ENCODE measurements at places on chromosomes 6 and 20. TPM values are rescaled to one million over a fixed set of nuclear protein-coding genes. Genes with fewer than 3 reads are reported as not detected.

HLA-DOA gene
- total RNA-seq = 7.5 TPM

PARD6B gene
- 6.1 TPM for total RNA-seq

CTNNBL1 gene
- 66.7 TPM for total RNA-seq

NCR2 gene
- 1.00 TPM for total RNA-seq

KIAA1755 gene
- total RNA-seq = not detected

SIRPA gene
- total RNA-seq = 1.5 TPM

DNA sequence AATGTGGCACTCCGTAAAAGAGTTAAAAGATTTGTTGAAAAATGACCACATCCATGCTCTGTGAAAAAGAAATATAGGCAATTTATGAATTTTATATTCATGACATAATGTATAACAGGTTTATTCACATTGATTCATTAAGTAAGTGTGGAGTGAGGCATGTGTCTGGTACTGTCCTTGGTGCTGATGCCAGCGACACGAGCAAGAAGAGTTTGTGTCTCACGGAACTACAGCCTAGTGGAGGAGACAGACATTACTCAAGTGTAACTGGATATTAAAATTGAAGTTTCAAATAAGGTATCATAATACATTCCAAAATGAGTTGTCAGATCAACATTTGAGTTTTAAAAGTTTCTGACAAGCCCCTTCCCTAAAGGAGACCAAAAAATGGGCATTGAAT is 158.2 kb upstream of the PRND start:
- no peaks in the 10 kb centered on the region for H3K36me3 ChIP-seq
- H3K4me1 ChIP-seq = no peaks in the 10 kb centered on the region
- no peak overlapping the region for H3K27ac ChIP-seq
- DNase-seq = no peak
- H3K27me3 ChIP-seq = peaks cover 14% of the 10 kb centered on the region

- DNase-seq = no peak
- H3K27me3 ChIP-seq = peaks cover 61% of the 10 kb centered on the region
- peaks cover 39% of the 10 kb centered on the region for H3K4me1 ChIP-seq
- H3K27ac ChIP-seq = no peak overlapping the region
- H3K36me3 ChIP-seq = no peaks in the 10 kb centered on the region
Measured at GRCh38 chr6:41442800-41443501, 103.2 kb upstream of the FOXP4 start.

- H3K4me1 ChIP-seq = peaks cover 6% of the 10 kb centered on the region
- no peak for DNase-seq
- peak overlapping the region; percentile 21 for H3K27ac ChIP-seq
- no peaks in the 10 kb centered on the region for H3K27me3 ChIP-seq
Measured at GRCh38 chr6:37454420-37455140, 21.6 kb downstream of the CMTR1 start.

GRCh38 chr6:158667360-158667981 is 17.6 kb downstream of the SYTL3 start:
- peaks cover 43% of the 10 kb centered on the region for H3K36me3 ChIP-seq
- H3K4me3 ChIP-seq = no peak overlapping the region
- no peak overlapping the region for H3K27ac ChIP-seq
- no peaks in the 10 kb centered on the region for H3K27me3 ChIP-seq
- H3K4me1 ChIP-seq = peaks cover 21% of the 10 kb centered on the region
- no peak for DNase-seq

- peaks cover 16% of the 10 kb centered on the region for H3K36me3 ChIP-seq
- H3K4me1 ChIP-seq = no peaks in the 10 kb centered on the region
- no peak for DNase-seq
- no peak overlapping the region for H3K27ac ChIP-seq
- no peaks in the 10 kb centered on the region for H3K27me3 ChIP-seq
- H3K4me3 ChIP-seq = no peak overlapping the region
Measured at GRCh38 chr6:80183019-80183795, 76.7 kb downstream of the BCKDHB start.

- H3K4me1 ChIP-seq = peaks cover 8% of the 10 kb centered on the region
- no peak overlapping the region for H3K4me3 ChIP-seq
- H3K36me3 ChIP-seq = peaks cover 34% of the 10 kb centered on the region
- DNase-seq = no peak
Measured at GRCh38 chr6:87669051-87669450, 33.0 kb downstream of the AKIRIN2 start.

DNA sequence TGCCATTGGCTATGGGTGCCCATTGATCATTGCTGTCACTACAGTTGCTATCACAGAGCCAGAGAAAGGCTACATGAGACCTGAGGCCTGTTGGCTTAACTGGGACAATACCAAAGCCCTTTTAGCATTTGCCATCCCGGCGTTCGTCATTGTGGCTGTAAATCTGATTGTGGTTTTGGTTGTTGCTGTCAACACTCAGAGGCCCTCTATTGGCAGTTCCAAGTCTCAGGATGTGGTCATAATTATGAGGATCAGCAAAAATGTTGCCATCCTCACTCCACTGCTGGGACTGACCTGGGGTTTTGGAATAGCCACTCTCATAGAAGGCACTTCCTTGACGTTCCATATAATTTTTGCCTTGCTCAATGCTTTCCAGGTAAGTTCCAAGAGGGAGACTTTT is 16.4 kb downstream of the ADGRF4 start:
- peaks cover 1% of the 10 kb centered on the region for H3K36me3 ChIP-seq
- peaks cover 9% of the 10 kb centered on the region for H3K27me3 ChIP-seq
- H3K4me3 ChIP-seq = no peak overlapping the region

DNA sequence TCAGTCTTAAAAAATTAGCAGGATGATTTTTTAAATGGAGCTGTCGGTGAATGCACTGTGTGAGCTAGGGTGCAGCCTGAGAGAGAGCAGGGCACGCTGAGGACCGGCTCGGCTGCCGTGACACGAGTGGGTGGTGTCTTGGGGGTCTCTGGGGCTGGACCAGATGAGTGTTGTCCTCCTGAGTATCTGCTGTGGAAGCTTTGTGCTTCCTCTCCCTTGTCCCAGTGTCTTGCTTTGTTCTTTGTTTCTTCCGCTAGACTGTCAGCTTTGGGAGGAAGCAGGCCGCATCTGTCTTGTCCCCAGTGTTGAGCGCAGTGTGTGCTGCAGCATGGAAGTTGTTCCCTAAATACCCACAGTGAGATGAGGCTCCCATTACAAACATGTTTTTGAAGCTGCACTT is 89.4 kb downstream of the RTN4IP1 start:
- H3K27me3 ChIP-seq = no peaks in the 10 kb centered on the region
- peaks cover 40% of the 10 kb centered on the region for H3K36me3 ChIP-seq
- peaks cover 14% of the 10 kb centered on the region for H3K4me1 ChIP-seq
- H3K4me3 ChIP-seq = no peak overlapping the region

DNA sequence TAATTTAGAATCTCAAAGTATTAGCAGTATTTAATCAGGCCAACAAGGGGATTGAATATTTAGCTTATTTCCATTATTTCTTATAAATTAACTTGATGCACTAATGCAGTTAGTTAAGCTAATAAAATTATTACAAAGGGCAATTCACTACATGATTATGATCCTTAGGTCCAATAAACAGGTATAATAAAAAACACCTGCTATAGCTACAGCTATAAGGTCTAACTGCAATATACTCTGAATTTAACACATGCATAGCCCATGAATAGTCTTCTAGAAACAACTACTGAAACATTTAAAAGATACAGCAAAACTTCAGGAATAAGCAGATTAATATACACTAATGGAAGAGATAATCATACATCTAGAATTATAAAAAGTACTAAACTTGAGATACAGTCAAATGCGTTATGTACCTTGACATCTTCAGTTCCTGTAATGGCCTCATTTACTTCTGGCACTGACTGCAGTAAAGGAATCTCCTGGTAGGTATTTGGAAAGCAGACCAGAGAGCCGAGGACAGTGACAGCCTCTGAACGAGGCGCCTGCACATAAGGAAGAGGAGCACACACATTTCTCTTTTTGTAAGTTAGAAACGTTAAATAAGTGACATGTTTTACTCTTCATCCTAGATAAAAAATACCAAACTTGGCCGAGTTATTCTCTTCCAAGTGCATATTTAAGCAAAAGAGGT is 168.5 kb downstream of the INSM1 start:
- DNase-seq = no peak
- H3K4me3 ChIP-seq = no peak overlapping the region
- H3K27ac ChIP-seq = no peak overlapping the region
- H3K4me1 ChIP-seq = no peaks in the 10 kb centered on the region
- H3K27me3 ChIP-seq = no peaks in the 10 kb centered on the region
- peaks cover 5% of the 10 kb centered on the region for H3K36me3 ChIP-seq

- H3K4me1 ChIP-seq = peaks cover 26% of the 10 kb centered on the region
- peak within 1 kb of the TSS; percentile 95 for H3K27ac ChIP-seq
- peak within 1 kb of the TSS; percentile 99 for H3K4me3 ChIP-seq
- DNase-seq = no peak
- peaks cover 19% of the 10 kb centered on the region for H3K36me3 ChIP-seq
Measured at GRCh38 chr6:31157513-31158139, at the start of gene CCHCR1. CCHCR1 (minus strand) TSS chr6:31157802; CDS start chr6:31157600, 202 bp downstream.

GRCh38 chr20:20989081-20989480 is 117.1 kb downstream of the LINC00237 start:
- H3K27ac ChIP-seq = no peak overlapping the region
- H3K4me3 ChIP-seq = no peak overlapping the region
- H3K27me3 ChIP-seq = peaks cover 7% of the 10 kb centered on the region
- DNase-seq = no peak

GRCh38 chr6:36067374-36068011 is 39.9 kb downstream of the MAPK14 start:
- H3K36me3 ChIP-seq = peaks cover 14% of the 10 kb centered on the region
- H3K27me3 ChIP-seq = no peaks in the 10 kb centered on the region
- H3K27ac ChIP-seq = no peak overlapping the region
- DNase-seq = no peak
- H3K4me3 ChIP-seq = no peak overlapping the region

DNA sequence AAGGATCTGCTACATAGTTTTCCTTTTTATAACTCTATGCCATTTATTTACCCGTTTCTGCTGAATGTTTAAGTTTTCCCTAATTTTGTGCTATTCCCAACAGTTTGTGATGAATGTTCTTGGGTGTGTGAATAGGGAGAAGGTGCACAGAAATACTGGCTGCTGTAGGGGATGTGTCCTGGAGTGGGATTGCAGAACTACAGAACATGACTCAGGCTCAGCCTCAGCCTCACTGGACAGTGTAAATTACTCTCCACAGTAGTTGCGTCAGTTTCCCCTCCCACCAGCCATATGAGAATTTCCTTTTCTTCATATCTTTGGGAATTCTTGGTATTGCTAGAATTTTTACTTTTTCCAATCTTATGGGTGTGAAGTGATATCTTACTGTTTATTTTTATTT is 57.0 kb downstream of the SLX4IP start:
- no peak overlapping the region for H3K4me3 ChIP-seq
- H3K27ac ChIP-seq = no peak overlapping the region
- peaks cover 40% of the 10 kb centered on the region for H3K4me1 ChIP-seq
- DNase-seq = no peak
- H3K27me3 ChIP-seq = no peaks in the 10 kb centered on the region

Measured in activated naive CD8-positive, alpha-beta T cell treated with anti-CD3 and anti-CD28 coated beads, Interleukin-2, amount 10 ng/mL, durations not matched to agents 7 days and 5 days (primary cell).